Suppressor macrophage treated with lipopolysaccharide for 4 hours (primary cell): ENCODE measurements at places on chromosomes 16 and 17.

- peak; percentile 89 for DNase-seq
Measured at GRCh38 chr17:40615068-40615840, 32.4 kb downstream of the SMARCE1 start.

DNA sequence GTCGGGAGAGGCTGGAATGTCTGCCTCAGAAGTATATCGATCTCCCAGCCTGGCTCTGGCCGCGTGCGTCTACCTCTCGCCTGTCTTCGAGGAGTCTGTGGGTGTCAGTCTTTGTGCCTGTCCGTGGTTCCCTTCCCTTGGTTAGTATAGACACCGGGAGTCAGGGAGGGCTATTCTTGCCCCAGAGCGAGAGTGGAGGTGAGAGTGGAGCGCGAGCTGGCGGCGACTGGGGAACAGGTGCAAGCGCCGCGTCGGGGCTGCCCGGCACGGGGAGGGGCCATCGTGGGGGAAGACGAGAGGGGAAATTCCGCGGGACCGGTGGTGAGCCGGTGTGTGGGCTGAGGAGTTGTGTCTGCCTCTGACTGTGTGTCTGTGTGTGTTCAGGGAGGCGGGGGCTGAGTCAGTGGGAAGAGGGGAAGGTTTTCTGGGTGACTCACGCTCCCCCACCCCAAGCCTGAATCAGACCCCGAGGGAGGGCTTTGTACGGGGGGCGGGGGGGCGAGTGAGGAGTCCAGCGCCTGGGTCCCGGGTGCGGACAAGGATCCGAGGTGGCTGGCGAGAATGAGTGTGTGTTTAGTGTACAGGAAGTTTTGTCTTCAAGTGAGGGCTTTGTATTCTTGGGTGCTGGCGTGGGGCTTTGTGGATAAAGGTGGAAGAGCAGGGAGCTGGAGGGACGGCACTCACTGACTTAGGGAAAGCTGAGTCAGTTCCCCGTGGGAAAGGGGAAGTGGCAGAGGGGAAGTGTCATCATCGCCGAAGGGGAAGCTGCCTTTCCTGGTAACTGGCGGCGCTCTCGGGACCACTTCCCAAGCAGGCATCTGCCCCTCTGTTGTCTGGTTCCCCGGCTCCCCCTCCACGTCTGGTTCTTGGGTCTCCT is 8.6 kb downstream of the KDM6B start:
- peak; percentile 98 for DNase-seq

DNA sequence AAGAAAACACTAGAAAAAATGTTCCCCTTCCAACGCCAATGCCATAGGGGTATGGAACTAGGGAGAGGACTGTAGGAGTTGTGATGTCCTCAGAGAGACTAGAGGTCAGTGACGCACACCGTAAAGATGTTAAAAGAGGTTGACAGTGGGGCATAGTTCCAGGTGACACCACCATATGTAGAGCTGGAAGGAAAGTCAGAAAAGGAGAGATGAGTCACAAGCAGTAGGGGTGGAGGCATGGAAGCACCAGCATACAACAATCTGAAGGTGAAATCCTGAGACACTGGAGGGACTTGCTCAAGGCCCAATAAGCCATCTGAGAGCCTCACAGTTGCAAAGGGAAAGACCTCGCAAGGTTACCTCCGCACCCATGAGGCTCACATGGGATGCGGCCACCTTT is 76.0 kb downstream of the ZNF18 start:
- DNase-seq: no peak

DNA sequence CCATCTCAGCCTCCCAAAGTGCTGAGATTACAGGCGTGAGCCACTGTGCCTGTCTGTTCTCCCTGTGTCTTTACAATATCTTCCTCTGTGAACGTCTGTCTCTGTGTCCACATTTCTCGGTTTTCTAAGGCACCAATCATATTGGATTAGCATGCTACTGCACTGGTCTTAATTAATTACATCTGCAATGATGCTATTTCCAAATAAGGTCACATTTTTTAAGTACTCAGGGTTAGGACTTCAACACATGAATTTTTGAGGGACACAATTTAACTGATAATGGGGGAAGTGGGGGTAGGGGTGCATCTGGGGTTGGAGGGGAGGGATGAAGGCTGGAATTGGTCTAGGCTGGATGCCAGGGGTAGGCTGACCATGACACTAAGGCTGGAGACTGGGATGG is 102.6 kb downstream of the N4BP1 start:
- DNase-seq: no peak

GRCh38 chr17:4934173-4934979 is 2.3 kb downstream of the GP1BA start:
- peak; percentile 62 for DNase-seq
